ENCODE measurements at places on chromosomes 3 and 15.
A peak's percentile ranks its signal among the peaks of the same experiment; 100 is the strongest.

- no peak for DNase-seq
Observed at GRCh38 chr3:171833789-171834460, 9.2 kb upstream of the TMEM212 start.

GRCh38 chr3:190265126-190265525 is 57.1 kb downstream of the CLDN1 start:
- no peak for DNase-seq

- no peak for DNase-seq
Observed at GRCh38 chr3:186305286-186305685, 56.7 kb downstream of the DGKG start.

DNA sequence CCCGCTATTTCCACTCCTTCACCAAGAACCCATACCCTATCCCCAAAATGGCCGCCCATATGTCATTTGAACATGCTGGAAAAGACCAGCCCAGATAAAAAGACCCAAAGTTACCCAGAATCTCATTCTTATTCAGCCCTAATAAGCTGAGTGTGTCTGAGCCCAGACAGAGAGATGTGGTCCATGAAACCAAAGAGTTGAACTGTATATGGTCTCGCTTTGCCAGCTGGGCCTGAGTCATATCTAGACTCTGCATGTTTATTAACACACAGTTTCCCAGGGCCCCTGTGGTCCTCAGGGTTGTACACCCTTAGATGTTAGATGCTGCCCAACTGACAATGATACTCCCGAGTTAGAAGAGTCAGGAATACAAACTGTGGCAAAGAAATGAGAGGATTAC is 201.9 kb upstream of the STRIT1 start:
- no peak for DNase-seq

DNA sequence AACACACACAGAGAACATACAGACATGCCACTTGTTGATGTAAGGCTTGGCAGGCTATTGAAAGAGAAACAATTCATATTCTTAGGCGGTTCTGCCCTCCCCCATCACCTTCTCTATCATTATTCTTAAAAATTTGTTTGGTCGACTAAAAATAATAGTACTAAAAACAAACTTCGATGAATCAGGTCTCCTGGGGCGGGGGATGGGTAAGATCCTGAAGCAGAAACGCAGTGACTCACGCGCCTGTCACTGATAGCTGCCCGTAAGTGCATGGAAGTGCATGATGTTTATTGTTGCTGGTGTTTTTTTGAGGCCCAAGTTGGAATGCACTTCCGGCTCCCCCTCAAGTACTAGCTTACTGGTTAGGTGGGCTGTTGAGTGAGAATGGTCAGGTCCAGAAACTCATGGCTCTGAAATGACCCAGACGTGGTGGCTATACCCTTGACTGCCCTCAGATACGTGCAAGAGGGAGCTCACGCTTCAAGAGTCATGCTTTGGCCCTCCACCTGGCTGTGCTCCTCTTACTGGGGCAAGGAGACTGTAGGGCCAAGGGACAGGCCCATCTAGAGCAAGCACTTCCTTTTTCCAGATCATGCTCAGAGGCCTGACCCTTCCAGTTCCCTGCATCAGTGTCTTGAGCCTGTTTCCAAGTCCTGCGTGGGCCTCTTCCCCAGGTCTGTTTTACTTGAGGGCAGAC is 10.9 kb downstream of the SMAD3 start:
- no peak for DNase-seq

- DNase-seq = no peak
Observed at GRCh38 chr3:182908471-182908870, 71.9 kb downstream of the DCUN1D1 start.

DNA sequence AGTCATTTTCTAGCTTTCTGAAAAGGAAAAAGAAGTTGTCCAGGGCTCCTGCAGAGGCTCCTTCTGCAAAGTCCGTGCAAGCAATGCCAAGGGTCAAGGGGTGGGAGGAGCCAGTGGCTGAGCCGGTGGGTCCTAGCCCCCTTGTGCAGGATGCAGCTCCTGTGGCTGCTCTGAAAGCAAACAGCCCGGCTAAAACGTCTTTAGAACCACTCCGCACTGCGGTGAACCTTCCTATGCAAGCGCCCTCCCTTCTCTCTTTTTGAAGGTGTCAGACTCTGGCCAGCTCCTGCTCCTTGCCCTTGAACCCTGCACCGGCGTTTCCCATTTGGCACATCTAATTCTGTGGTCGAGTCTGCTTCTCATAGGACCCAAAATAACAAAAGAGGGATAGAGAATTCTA is 183.1 kb downstream of the UACA start:
- no peak for DNase-seq

DNA sequence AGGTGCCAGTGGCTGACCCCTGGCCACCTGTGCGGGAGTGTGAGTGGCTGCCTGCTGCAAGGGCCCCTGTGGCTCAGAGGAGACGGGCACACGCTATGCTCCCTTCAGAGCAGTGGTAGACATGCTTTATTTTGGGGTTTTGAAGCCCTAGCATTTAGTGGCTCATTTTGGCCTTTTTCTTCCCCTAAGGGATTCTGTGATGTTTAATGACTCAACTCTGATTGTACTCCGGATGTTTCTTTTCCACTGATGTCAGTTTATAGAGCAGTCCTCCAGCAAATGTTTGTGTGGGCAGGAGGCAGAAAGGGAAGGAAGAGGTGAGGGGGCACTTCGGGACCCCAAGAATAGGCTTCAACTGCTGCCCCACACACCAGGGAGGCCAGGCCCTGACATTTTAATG is 288.9 kb upstream of the C2CD4B start:
- peak; percentile 47 for DNase-seq

DNA sequence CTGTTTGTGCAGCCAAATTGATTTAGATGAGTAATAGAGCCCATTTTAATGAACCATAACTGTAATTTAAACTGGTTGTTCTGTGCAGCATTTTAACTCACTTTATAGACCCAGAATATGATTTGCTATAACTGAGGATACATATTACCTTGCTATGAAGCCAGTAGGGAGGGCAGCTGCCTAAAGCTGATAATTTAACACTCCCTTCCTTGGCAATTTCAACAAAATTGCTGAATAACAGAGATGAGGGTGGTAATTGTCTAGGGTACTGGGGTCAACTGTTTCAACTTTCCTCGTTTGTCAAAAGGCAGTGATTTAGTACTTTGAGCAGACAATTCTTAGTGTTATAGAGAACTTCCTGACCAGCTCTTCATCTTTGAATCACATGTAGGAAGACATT is 304.9 kb upstream of the POU1F1 start:
- no peak for DNase-seq

DNA sequence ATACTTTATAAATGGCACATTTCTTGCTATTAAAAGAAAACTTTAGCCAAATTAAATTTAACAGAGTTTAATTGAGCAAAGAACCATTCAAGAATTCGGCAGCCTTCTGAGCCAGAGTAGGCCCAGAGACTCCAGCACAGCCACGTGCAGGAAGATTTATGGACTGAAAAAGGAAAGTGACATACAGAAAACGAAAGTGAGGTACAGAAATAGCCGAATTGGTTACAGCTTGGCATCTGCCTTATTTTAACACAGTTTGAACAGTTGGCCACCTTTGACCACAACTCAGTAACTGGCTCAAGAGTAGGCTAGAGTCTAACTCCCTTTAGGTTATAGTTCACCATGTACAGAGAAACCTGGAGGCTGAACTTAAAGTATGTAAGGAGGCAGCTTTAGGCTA is 17.6 kb downstream of the CFAP44 start:
- no peak for DNase-seq

DNA sequence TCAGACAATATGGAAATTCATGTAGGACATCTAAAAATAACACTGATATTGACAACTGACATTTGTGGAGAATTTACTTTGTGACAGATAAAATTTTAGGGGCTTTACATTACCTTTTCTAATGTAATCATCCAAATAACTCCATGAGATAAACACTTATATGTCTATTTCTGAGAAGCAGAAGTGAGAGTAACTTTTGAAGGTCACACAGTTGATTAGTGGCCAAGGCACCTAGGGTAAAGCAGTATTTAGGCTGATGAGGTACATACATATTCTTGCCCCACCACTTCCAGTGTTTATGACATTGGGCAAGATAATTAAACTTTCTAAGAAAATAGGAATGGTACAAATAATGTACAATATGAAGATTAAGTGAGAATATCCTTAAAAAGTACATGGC is 248.4 kb downstream of the CPNE4 start:
- DNase-seq = no peak

DNA sequence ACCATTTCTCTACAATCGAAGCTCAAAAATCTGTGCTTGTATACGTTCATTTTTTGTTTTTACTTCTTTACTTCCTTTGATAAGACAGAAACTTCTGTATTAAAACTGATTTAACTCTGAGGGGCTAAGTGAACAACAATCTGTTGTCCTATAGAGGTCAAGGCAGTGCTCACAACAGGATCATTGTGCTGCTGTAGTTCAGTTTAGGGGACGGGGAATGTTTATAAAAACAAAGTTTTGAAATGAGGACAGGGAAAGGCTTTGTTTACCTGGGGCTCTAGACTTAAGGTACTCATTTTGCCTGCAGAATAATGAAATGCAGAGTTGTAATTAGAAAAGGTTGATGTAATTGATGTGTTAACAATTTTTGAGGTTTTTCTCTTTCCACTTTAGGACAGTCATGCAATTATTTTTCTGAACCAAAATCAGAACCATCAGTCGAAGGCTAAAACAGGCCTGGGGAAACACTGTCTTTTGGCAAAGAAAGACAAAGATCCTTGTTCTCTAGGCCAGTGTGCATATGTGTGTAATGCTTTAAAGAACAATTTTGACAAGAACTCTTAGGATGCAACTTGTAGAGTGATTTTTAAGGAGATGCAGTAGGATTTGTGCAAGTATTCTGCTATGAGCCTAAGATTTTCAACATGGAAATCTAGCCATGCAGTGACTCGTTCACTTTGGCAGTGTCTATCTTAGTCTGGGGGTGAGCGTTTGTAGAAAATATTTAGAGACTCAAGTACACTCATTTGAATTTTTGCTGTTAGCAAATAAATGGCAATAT is 165.2 kb downstream of the PGPEP1L start:
- DNase-seq = no peak

- DNase-seq = no peak
Observed at GRCh38 chr15:79218588-79219200, 63.8 kb upstream of the ANKRD34C start.

- no peak for DNase-seq
Observed at GRCh38 chr3:133753779-133754164, 7.6 kb downstream of the TF start.

GRCh38 chr3:46701181-46701939 is at the start of gene TMIE:
TMIE (plus strand) TSS chr3:46701392; CDS start chr3:46701488, 96 bp downstream.
- DNase-seq = no peak

DNA sequence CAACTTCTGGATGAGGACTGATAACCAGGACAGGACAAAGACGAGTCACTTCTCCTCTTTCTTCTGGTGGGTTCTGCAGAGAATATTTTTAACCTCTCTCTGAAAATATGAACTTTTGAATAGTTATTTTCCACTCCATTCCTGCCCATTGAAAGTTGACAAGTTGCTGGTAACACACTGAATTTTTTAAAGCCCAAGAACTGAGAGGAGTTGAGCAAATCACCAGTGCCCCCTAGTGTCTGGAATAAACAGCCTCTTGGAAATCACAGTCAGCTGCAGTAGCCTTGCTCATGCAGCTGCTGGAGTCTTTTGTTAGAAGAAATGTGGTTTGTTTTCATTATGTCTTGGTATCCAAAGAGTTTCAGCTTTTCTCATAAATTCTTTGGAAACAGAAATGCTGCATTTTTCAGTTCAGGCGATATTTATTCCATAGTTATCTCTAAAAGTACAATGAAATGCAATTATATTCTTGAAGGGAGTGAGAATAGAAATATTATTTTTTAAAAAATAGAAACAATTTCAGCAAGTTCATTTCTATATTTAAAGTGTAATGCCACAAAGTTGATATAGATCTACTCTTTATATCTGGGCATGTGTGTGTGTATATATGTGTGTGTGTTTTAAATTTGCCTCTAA is 741.0 kb upstream of the CBLB start:
- DNase-seq = peak; percentile 71

GRCh38 chr3:119542168-119542767 is 17.1 kb downstream of the CD80 start:
- no peak for DNase-seq

Data from sigmoid colon (tissue), 7 donors.